ENCODE measurements at places on chromosomes 6 and 20.
A peak's percentile ranks its signal among the peaks of the same experiment; 100 is the strongest.

GRCh38 chr6:108616544-108616943, 55.8 kb downstream of the FOXO3 start:
- no peak for DNase-seq

- DNase-seq = no peak
These were observed 158.4 kb downstream of the ZDHHC14 start for GRCh38 chr6:157539421-157539822.

- no peak for DNase-seq
These were observed 69.8 kb downstream of the STXBP5 start for GRCh38 chr6:147274012-147274411.

- no peak for DNase-seq
These were observed 69.9 kb upstream of the FOXQ1 start for GRCh38 chr6:1242021-1242420.

- no peak for DNase-seq
These were observed 839 bp upstream of the HRH3 start for GRCh38 chr20:62220666-62221568.

DNA sequence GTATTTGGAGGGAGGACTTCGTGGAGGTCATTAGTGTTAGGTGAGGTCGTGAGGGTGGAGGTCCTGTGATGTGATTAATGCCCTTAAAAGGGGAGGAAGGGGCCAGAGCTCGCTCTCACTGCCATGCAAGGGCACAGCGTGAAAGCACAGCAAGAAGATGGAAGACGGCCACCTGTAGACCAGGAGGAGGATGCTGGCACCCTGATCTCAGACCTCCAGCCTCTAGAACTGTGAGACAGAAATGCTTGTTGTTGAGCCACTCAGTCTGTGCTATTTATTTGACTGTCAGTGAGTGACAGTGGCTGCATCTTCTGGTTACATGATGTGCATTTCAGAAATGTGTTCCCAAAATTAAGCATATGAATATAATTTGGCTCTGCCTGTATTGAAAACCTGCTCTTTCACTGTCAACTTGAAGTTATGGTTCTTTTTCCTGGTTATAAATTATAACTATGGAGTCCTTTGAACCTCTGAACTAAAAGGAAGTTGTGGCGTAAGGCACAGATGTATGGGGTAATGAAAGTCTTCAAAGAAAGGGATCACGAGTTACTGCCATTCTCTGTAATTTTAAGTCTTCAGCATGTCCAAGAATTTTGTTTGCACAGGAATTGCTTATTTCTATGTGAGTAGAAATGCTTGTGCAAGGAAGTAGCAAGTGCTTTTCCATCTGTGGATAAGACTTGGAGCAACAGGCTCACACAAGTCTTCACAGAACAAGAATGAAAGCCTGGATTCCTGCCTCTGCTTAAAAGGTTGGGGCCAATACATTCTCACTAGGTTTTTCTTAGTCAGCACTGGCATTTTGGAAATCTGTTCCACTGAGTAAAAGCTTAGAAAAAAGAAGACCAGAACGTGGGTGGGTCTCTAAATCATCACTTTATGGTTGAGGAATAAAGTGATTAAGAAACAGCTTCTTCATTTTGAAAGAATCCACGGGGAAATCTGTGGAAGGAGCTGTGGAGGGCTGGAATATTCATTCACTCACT, 10.3 kb downstream of the PPP1R14C start:
- no peak for DNase-seq

DNA sequence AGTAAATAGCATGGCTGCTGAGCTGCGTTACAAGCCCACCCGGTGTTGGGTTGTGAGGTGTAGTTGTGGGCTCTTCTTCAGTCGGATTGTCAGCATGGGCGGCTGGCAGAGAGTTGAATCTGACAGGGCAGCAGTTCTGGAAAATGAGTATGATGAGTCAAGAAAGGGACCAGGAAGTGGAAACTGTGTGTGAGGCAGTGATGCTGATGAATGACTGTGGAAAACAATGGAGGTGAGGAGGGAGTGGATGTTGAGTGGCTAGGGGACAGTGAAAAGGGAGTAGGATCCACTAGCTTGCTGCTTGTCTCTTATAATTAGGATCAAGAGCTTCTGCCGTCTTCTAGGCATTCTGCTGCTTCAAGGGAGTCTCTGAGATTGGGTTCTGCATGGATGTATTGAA, 154.3 kb downstream of the ESR1 start:
- no peak for DNase-seq

DNA sequence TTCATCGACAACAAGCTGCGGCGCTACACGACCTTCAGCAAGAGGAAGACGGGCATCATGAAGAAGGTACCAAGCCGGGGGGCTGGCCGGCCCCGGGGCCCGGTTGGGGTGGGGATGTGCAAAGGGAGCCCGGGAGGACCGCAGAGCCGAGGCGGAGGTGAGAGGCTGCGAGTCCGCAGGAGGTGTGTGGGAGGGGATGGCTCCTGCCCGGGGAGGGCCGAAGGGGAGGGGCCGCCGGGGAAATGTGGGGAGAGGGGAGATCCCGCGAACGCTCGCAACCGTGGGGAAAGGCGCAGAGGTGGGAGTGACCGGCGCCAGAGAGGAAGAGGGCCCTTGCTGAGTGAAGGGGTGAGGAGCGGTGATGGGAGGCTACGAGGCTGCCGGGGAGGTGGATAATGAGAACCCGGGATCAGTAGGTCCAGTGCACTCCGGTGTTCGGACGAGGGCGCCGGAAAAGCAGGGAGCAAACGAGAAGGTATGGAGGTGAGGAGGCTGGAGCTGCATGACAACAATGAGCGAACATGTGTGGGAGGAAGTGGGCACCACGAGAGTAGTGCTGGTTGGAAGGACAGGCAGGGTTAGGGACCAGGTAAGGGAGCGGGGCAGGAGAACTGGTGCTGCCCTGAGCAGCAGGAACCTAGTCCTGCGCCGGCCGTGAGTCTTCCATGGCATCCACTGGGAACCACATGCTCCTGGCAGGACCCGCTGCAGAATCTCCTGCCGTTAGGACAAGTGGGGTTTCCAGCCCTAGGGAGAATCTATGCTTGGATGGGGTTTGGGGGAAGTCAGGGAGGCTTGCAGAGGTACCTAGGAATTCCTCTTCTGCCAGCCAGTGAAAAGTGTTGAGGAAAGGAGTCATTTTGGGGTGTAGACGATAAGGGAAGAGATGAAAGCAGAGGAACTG, 1.3 kb downstream of the SRF start:
- peak; percentile 19 for DNase-seq

DNA sequence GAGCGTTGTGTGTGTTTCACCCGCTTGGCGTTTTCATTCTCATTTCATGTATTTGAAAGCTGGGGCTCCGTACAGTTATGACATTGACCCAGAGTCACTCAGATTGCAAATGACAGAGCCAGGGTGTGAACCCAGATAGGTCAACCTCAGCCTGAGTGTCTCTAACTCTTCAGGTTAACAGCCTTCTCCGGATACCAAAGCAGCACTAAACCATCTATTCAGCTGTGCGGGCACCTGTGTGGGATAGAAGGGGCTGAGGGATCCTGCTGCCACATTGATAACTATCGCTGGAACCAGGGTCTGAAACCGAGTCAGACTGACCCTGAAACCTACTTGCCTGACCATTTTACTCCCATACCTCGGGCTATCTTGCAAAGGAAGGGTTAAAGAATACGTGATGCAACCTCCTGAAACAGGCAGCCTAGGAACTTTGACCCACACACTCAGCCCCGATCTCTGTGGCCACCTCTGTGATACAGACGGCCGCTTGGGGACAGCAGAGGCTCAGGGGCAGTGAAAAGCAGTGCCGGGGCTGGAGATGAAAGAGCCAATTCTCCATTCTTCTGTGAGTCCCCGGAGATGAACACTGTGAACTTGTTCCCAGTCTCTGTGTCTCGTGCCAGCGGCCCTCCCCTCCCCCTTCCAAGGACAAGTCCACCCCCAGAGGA, 233.5 kb upstream of the QKI start:
- no peak for DNase-seq

GRCh38 chr6:107819964-107820337, 4.2 kb downstream of the SCML4 start:
- no peak for DNase-seq

DNA sequence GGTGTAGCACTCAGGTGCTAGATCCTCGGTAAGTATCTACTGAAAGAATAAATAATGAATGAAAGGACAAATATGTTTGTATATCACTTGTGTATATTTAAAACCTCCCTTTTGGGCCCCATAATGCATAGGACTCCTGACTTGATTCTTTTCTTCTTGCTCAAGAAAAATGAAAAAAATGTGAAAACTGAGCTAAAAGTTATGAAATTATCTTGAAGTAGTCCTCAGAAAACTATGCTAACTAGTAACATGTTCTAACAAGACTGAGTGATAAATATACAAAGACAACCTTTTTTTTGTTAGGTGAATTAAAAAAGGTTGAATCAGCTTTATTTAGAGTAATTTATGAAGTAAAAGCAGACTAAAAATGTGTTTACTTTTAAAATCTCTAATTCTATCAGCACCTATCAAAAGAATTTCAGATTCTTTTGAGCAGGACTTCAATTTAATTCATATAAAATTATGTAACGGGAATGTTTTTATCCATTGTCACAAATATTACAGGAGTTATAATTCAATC, 247.8 kb upstream of the JAG1 start:
- no peak for DNase-seq

GRCh38 chr20:57964011-57964862, 254.4 kb upstream of the PMEPA1 start:
- no peak for DNase-seq

GRCh38 chr20:17421493-17421892, 109.7 kb downstream of the BFSP1 start:
- no peak for DNase-seq

DNA sequence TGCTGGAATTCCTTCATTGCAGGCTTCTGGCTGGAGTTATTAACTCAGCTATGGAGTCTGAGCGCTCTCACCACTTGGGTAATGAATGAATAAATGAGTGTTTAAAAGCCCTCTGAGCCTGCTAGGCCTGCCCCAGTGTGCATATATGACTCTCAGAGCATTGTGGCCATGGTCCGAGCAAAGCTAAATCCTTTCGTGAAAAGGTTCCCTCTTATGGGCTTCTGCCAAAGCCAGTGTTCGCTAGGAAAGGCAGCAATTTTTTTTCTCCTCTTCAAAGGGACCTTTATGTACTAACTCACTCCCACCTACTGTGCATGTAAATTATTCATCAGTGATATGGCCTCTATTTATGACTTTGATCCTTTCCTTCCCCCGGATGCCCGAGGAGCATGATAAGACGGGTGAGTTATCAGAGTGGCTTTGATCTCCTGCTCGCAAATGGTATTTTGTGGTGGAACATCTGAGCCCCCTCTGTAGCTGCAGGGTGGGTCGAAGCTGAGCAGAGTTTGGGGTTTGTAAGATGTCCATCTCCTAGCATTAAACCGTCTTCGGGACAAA, 88.6 kb downstream of the LINC00237 start:
- no peak for DNase-seq

- DNase-seq = no peak
These were observed 54.1 kb downstream of the TULP4 start for GRCh38 chr6:158366363-158366762.

DNA sequence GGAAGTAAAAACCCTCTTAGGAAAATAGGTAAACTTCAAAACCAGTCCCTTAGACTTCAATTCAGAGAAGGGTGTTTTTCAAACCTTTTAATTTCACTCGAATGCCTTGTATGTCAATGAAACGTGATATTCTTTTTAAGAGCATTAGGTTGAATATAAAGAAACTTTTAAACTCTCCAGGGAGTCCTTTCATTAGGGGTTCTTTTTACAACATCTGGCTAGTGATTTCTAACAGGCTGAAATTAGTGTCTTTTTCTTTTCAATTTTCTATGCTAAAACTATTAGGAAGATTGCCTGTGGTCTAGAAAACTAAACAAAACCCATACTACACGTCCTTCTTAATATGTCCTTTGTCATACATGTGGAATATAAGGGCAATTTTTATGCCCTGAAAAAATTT, 569.7 kb upstream of the CITED2 start:
- DNase-seq = no peak

- DNase-seq = no peak
These were observed 704.8 kb downstream of the PTPRT start for GRCh38 chr20:42484790-42485375.

DNA sequence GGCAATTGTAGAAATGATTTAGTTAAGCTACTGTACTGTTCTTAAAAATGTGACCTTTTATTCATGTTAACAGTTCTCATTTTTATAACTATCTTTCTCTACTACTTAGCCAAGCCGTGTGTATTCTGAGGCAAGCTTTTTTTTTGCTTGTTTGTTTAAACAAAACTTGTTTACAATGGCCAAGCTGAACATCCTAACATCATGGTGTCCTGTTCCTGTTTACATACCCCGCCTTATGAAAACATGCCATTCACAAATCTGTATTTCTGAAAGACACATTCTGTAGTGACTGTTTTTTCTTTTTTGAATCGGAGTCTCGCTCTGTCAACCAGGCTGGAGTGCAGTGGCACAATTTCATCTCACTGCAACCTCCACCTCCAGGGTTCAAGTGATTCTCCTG, 140.9 kb downstream of the NCOA3 start:
- no peak for DNase-seq

DNA sequence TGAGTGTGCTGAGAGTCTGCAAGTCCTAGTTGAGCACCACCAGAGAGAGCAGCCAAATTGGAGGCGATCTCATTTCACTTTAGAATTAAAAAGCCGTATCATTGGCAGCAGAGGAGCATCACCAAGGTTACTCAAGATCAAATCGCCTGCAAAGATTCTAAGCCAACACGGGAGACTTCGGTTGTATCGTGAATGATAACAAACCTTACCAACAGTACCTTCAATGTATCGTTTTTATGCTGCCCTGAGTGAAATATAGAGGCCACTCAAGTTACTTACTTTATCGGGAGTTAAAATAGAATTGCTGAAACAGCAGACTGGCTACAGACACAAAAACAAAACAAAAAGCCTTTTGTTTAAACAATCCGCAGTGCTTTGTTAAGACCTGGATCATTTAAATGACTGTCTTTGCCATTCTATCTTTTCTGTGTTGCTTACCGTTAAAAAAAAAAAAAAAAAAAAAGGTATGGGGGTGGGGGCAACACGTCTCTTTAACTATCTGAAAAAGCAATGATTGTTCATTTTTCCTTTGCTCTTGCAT, 14.2 kb downstream of the NHSL1 start:
- DNase-seq = peak; percentile 20

GRCh38 chr6:99330159-99330558, 19.3 kb downstream of the FAXC start:
- peak; percentile 28 for DNase-seq

DNA sequence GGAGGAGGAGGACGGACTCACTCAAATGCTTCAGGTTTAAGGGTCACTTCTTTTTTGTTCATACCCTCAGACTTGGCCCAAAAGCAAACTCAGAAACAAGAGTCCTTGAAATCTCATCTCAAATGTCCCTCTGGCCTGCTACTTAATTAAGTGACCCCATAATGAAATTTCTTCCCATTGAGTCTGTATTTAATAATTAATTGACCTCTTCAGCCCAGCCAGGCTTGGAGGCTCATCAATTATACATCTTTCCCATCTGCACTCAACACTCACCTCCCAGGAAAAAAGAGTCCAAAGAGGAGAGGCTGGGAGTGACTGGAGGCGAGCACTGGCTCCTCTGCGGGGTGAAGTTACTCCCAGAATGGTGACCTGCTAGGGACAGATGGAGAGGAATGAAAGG, 90.5 kb upstream of the EYA2 start:
- no peak for DNase-seq
